ENCODE measurements at places on chromosomes 2 and 18.

- no peak for DNase-seq
These were observed 7.9 kb upstream of the CKAP2L start for GRCh38 chr2:112772322-112772721.

DNA sequence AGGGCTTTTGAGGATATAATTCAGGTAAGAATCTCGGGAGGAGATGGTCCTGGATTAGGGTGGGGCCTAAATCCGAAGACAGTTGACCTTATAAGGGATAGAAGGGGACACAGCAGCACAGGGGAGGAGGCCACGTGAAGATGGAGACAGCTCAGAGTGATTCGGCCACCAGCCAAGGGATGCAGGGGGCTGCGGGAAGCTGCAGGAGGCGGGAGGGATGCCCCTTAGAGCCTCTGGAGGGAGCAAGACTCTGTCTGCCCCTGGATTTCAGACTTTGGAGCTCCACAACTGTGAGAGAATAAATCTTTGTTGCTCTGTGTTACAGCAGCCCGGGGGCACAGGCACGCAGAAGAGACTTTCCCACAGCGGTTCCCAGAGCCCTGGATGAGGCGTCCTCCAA, 143.7 kb downstream of the ASB1 start:
- DNase-seq, result no peak

DNA sequence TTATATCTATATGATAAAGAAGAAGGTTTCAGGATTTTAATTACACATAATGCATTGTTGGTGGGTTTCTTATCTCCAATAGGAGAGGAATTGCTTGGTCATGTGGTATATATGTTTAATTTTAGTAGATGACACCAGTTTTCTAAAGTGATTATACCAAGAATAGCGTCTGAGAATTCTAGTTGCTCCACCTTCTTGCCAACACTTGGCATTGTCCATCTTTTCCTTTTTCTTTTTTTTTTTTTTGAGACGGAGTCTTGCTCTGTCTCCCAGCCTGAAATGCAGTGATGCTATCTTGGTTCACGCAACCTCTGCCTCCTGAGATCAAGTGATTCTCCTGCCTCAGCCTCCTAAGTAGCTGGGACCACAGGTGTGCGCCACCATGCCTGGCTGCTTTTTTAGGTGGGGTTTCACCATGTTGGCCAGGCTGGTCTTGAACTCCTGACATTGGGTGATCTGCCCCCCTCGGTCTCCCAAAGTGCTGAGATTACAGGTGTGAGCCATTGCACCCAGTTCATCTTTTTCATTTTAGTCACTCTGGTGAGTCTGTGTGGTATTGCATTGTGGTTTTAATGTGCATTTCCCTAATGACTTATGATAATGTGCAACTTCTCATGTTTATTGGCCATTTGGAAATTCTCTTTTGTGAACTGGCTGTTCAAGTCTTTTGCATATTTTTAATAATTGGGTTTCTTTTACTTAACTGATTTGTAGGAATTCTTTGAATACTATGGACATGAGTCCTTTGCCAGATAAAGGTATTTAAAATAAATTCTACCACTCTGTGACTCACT, 37.3 kb upstream of the ZNF512 start:
- peak; percentile 64 for DNase-seq

- no peak for DNase-seq
These were observed 120.0 kb upstream of the EPC2 start for GRCh38 chr2:148524519-148524919.

- DNase-seq, result no peak
These were observed 49.5 kb downstream of the CYP27C1 start for GRCh38 chr2:127170452-127171197.

GRCh38 chr18:12928206-12928605, 19.6 kb upstream of the SEH1L start:
- no peak for DNase-seq

DNA sequence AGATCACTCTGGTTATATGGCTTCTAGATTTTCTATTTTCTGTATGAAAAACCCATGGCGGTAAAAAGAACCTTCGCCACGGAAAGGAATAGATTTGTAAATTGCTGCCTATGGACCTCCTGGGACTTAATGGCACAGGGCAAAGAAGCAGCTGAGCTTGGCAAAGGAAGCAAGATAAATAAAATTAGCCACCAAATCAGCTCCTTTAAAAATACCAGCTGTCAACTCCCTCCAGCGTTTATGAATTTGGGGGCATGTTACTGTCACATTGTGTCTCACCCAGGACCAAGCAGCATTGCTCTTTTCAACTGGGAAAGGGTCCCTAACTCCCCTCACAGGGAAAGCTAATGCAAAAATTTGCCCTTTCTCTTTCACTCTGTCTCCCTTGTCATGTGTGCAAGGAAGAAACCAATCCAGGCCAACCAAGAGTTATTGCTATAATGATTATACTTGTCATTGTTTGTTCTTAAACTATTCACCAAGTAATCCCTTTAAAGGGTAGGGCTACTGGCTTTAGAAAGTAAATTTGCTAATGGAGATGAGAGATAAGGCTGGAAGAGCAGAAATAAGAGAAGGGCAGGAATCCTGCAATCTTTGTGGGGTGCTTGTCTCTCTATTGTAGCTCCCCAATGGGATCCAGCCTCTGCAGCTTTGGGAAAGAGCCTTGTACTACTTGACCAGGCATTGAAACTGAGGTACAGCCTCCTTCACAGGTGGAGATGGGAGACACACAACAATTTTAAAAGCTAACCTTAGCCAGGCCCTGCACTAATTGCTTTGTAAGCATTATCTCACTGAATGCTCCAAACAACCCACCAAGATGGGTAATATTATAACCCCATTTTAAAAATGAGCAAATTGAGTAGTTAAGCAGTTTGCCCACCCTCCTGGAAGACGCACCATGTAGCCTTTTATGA, 119.1 kb upstream of the KLF7 start:
- DNase-seq, result no peak

GRCh38 chr2:85468704-85469349, 50.3 kb downstream of the SH2D6 start:
- peak; percentile 22 for DNase-seq
